Hematopoietic multipotent progenitor cell treated with erythropoietin and hydrocortisone succinate and interleukin-3 and kit ligand, for 17 days (in vitro differentiated cells): ENCODE measurements at places on chromosomes 2 and 18.

GRCh38 chr2:28952836-28953211 lies 28.3 kb upstream of the TOGARAM2 start:
- DNase-seq, result peak; percentile 17

DNA sequence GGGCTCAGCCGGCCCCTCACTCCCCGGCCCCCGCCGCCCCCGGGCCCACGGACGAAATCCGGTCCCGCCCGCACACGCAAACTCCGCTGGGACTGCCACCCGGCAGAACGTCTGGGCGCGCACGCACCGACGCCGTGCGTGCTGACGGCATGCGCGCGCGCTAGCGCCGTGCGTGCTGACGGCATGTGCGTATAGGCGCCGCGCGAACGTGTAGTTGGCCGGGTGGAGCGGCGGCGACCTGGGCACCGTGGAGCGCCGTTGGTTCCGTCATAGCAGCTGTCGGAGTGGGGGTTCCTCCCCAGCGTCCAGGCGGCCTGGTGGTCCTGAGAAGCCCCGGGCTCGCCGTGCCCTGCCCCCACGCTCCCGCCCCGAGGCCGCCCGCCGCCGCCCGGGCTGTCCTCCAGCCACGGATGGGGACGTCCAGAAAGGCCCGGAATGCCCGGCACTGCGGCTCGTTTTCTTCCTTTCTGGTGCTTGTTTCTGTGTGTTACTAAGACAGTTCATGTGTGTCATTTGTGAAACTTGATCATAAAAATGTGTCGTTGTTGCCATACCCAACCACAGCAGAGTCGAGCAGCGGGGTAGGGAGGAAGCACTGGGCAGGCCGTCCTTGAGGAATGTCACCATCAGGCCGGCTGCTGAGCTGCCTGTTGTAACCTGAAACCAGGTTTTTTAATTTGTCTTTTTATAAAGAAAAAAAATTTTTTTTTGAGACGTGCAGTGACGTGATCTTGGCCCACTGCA lies at the start of gene TXNL4A:
Gene TXNL4A, minus strand, starts transcription at position 113 of the 744 bp plus-strand sequence. CDS start 171 bp downstream, outside the sequence.
- peak; percentile 80 for DNase-seq

GRCh38 chr2:240532031-240532775 lies 25.6 kb downstream of the ANKMY1 start:
- DNase-seq, result no peak

DNA sequence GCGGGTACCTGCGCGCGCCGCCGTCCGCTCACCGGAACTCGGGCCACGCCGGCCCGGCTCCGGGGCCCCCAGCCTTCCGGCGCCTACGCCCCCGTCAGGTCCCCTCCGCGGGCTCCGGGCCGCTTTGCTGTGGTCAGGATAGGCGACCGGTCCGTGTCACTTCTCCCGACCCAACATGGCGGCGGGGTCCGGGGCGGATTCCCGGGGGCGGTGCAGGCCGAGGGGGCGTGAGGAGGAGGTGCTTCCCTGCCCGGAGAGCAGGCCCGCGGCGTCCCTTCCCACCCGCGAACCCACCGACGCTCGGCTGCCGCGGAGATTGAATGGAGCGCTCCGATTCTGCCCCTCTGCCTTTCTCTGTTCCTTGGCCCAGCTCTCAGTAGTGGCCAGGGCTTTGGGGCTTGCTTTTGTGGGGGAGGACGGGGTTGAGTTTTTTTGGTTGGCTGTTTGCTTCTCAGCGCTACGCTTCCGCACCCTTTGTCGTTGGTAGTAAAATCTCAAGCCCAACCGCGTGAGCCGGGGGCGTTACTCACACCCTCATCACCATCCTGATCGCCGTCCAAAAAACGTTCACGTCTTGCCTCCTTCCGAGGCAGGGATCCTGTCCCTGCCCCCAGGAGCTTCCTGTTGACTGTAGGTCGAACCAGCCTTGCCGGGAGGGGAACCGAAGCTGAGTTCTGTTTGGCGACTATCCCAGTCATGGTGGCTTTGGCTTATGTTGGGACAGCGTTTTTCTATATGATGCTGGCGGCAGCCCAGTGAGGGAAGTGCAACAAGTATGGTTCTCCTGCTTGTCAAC lies 532 bp upstream of the YES1 start:
- peak; percentile 76 for DNase-seq

GRCh38 chr2:28381225-28382180 lies 11.2 kb upstream of the FOSL2 start:
- DNase-seq, result no peak

GRCh38 chr18:40079786-40080185 lies 1875.2 kb upstream of the PIK3C3 start:
- DNase-seq, result no peak

DNA sequence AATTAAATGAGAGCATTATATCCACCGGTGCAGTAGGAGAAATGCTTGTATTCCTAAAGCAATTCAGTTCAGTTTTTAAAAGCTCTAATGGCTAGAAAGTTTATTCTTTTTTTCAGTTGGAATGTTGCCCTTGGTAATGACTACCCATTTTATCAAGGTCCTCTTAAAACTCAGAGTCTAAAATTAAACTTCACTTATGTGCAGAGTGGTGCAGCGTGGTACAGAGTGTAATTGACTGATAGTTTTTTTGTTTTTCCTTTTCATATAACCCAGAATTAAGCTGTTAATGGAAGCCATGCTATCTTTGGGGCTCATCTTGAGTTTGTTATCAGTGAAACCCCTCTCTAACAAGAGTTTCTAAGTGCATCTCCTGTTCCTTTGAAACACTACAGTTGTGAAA lies 21.4 kb downstream of the NCOA1 start:
- peak; percentile 42 for DNase-seq

GRCh38 chr2:239666855-239667376 lies 266.1 kb upstream of the HDAC4 start:
- no peak for DNase-seq

GRCh38 chr2:56040189-56040588 lies 116.6 kb upstream of the EFEMP1 start:
- DNase-seq, result no peak

DNA sequence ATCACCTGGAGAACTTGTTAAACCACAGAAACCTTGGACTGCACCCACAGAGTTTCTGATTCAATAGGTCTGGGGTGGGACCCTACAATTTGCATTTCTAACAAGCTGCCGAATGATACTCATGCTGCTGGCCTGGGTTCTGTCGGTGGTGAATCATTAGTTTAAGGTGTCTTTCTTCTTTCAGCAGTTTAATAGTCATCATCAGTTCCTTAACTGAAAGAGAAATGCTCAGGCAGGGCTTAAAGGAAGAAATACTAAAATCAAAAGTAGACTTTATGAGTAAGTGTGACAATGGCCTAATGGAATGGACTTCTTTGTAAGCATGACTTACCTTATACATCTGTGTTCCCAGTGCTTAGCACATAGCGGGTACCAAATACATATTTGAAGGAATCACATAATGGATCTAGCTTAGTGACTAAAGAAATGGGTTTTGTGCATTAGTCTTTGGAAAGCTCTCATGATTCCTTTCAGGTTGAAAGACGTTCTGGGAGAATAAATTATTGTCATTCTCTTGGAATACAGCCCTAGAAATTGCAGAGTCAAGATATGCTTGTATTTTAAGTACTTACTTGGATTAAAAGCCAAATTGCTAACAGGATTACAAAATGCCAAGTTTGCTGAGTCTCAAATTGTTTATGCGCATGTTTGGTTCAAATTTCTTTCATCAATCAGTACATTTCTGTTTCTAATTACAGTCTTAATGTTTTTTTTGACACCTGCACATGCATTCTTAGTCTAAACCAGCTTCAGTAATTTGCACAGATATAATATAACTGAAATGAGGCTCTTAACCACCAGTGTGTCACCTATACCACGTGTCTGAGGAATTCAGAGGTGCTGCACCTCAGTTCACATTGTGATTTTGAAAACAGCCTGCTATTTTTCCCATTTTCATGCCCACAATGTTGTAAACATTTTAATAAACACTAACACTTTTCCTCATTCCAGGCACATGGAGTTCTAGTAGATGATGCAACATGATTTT lies 220.3 kb upstream of the NRP2 start:
- DNase-seq, result no peak
